ENCODE measurements at places on chromosomes 12 and 14. TPM values are rescaled to one million over a fixed set of nuclear protein-coding genes. Genes with fewer than 3 reads are reported as not detected.
A peak's percentile ranks its signal among the peaks of the same experiment; 100 is the strongest.

DNA sequence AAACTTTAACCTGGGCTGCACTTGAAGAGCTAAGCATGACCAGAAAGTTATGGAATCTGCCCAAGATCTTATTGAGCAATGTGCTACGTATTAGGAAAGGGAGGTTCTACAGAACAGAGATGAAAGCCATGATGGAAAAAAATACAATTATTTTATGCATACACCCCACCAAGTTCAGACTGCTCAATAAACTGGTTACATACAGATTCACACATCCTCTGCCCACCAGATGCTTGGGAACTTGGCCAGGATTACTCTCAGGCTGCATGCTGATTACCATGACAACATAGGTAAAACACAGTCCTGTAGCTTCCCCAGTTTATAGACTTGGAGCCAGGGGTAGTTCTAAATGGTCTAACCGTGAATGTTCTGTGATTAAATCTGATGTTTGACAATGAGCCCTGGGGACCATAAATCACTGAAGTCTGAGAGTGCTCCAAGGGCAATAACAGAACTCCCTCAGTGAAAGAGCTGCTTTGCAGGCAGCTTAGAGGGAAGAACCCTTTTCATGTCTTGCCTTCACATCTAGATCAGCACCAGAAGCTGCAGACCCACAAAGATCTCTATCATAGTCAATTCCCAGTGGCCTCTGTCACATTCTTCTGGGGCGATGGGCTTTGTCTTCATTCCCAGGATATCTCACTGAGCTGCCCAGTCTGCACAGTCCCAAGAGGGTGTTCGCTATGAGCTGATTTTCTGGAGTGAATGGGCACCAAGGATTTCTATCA is 232.2 kb downstream of the EMP1 start:
- no peak for DNase-seq

- DNase-seq: no peak
These were observed 106.2 kb downstream of the UNC79 start for GRCh38 chr14:93536945-93537344.

DNA sequence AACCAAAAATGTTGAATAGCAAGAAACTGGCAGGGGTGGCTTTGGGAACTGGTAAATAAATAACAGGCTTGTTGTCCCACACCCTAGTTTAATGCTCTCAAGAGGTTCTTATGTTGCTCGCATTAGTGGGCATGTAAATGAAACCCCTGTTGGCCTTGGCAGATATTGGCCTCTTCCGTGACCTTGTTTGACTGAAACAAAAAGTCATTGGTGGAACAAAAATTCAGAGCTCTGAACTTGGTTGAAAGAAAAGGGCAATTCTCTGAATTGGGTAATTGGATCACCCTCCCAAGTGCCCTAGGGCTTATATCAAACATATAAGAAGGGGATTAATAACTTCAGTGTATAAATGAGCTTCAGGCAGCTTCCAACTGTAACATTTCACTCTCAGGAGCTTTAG is 426.2 kb downstream of the ZFP36L1 start:
- DNase-seq: no peak

GRCh38 chr12:20370014-20370386 is 1.7 kb downstream of the PDE3A start:
- DNase-seq: no peak

DNA sequence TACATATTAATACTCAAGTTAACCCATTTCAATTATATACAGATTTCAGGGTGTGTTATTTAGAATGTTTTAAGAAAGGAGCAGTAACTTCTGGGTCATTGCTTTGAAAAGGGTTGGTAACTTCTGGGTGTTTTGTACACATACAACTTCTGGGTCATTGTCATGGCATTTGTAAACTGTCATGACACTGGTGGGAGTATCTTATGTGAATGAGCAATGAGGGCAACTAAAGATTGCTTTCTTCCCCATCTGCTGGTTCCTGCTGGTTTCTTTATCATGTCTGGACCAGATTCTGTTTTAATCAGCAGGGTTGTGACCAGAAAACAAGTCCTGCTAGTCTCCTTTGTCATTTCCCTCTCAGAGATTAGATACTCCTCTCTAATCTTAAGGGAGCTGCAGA is 713.3 kb downstream of the LRFN5 start:
- no peak for DNase-seq

DNA sequence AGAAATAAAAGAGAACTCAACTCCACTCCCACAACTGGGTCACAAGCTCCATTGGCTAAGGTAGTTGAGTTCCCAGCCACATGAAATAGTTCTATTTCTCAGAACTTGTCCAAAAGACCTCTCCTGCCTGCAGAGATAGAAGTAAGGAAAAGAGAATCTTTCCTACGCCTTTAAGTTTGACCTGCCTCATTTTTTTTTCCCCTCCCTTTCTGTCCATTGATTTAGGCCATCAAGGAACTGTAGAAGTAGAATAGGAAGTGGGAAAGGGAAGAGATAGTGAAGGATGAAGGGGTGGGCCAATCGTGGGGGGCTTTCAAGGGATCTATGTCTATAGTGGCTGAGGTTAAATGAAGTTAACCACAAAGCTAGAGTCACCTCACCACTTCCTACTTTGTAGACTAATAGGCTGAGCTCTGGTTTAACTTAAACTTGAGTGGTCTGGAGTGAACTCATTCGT is 13.9 kb upstream of the NUDT4 start:
- no peak for DNase-seq

The PLEKHH1 gene
- polyA plus RNA-seq: 77.1 TPM

DNA sequence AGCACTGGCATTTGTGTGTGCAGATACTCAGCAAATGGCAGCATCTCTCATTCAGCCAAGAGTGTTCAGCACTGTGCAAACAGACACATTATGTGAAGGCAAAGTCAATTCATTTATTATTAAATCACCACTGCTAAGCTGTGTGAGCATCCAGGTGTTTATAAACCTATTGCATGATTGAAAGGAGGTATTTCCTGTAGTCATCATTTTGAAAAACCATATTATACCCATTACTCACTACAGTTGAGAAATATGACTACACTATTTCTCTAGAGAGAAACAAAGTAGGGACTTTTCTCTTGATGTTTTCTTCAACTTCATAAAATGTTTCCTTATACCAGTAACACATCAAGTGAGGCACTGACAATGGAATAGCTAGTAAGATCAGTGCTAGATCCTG is 13.7 kb downstream of the SPX start:
- no peak for DNase-seq

GRCh38 chr14:22391908-22392565 is 197.0 kb downstream of the DAD1 start:
- DNase-seq: peak; percentile 30

DNA sequence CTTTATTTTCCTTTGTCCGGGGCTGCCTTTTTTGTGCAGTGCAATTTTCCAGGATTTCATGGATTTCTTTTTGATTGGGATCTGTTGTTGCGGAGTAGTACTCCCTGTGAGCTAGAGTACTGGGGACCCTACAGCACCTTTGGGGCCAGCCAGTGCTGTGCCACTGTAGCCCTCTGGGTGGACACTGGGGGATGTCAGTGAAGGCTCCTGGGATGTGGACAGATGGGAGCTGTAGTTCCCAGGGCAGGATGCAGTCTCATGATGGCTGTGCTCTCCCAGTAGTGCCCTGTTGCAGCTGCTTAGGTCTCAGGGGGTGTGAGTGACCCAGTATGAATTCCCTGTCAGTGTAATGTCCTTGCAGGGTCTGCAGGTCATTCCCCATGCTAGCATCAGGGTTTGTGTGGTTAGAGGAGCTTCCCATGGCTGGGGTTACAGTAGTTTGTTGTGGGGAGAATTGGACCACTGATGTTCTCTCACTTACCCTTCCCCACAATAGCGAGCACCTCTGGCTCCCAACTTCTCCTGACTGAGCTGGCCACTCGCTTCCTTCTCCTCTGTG is 72.2 kb downstream of the BRMS1L start:
- DNase-seq: no peak

The OAS1 gene
- 14.7 TPM for polyA plus RNA-seq

DNA sequence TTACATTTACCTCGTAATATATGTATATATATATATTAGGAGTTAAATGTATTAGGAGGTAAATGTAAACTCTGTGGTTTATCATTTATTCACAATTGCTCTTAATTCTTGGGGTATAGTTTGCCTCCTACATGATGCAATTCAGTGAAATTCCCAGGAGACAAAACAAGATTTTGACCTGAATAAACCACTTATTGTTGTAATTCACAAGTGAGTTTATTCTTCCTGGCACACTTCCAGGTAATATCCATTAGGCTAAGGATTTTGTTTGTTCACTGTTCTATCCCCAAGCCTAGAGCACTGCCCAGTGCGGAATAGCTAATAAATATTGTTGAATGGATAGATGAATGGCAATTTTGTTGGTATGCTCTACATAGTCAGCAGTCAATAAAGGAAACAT is 3.0 kb downstream of the SMIM10L1 start:
- DNase-seq: no peak

GRCh38 chr12:52906191-52906601 is 1.3 kb upstream of the KRT8 start:
- DNase-seq: no peak

- DNase-seq: no peak
These were observed 4.7 kb downstream of the SPRYD3 start for GRCh38 chr12:53074283-53074998.

The C12orf42 gene
- not detected for polyA plus RNA-seq

DNA sequence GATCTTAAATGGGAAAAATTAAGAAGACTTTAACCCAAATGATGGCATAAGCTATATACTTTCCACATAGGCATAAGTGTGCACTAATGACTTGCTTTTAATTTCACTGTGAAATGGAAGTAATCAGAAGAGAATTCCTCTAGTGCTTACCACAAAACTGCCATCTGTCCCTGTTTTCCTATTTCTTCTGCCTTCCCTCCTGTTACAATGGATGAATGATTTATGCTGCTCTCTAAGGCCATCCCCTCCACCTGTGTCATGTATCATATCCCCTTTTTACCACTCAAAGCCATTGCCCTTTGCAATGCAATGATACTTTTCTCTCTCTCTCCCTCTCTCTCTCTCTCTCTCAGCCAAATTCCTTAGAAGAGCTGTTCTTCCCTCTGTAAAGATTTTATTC is 109.1 kb downstream of the C12orf50 start:
- DNase-seq: no peak

The SOAT2 gene
- 1.9 TPM for polyA plus RNA-seq

The PRKD1 gene
- polyA plus RNA-seq: 25.8 TPM

DNA sequence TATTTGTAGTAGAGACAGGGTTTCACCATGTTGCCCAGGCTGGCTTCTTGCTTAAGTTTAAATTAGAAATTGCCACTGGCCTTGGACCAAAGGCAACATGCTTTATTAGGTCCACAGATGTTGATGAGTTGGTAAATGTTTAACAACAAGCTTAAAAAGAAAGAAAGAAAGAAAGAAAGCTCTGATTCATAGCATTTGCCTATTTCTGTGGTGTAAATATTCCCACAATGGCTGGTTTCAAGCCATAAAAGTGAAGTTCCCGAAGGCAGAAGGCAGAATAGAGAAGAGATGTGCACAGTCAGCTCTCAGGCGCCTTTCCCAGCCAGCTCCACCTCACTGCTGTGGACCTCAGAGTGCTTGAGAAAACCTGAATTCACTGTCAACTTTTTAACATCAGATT is 26.4 kb downstream of the KCNK13 start:
- no peak for DNase-seq

DNA sequence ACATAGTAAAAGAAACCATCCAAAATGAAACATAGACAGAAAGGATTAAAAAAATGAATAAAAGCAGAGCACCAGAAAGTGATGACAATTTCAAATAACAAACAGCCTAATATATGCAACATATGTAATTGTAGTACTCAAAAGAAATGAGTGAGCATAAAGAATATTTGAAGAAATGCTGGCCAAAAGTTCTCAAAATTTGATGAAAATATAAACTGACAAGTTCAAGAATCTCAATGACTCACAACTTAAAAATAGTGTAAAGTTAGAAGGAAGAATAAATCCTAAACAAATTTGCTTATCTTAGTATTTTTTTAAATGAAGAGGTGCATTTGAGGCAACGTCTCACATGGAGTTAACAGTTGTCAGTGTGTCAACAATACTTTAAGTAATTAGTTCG is 498.9 kb downstream of the SLC6A15 start:
- DNase-seq: no peak

GRCh38 chr14:77053046-77053841 is 24.7 kb upstream of the IRF2BPL start:
- DNase-seq: no peak

The NEUROD4 gene
- not detected for polyA plus RNA-seq

- DNase-seq: no peak
These were observed 91.7 kb downstream of the SINHCAF start for GRCh38 chr12:31234053-31234840.

The TESPA1 gene
- polyA plus RNA-seq: 0.24 TPM

DNA sequence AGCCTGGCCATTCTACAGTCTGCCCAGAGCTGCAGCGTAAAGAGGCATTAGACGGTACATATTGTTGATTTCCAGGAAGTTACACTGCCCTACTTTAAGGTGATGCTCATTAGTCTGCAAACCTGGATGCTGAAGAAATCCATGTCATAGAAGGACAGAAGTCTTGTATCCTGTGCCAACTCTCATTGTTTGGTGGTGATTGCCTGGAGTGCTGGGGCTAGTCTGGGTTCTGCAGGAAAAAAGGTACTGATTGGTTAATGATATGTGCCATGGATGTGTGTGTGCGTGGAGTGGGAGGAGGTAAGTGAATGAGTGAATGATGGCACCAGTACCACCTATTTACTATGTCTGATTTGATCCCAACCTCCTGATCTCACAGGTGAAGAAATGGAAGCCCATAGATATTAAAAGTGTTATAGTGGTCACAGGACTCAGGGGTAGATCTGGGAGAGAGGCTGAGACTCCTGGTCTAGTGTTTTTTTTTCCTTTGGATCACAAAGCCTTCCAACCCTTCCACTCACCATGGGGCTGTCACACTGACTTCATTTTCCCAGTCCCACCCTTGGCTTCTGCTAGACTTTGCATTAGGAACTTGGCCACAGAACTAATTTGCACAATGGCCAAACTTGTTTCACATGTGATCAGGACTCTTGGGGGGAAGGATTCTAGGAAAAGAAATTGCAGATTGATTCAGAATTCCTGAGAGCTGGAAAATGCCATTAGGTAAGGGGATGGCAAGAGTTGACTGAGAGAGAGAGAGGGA is 96.1 kb downstream of the TMX1 start:
- no peak for DNase-seq

The VRTN gene
- not detected for polyA plus RNA-seq

DNA sequence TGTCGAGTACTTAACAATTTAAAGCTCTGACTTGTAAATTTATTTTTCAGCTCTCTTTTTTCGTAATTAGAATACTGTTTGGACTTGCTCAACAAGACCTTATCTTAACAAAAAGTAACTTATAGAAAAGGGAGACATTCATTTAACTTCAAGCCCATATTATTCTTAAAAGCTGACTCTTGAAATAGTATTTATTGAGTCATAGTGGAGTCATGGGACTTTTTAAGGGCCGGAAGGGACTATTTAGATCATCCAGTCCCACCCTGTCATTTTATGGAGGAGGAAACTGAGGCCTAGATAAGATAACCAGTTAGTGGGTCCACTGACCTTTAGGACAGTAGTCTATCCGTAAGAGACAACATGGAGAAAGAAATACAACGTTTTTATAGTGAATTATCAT is 1.5 kb downstream of the RAP1B start:
- DNase-seq: no peak

DNA sequence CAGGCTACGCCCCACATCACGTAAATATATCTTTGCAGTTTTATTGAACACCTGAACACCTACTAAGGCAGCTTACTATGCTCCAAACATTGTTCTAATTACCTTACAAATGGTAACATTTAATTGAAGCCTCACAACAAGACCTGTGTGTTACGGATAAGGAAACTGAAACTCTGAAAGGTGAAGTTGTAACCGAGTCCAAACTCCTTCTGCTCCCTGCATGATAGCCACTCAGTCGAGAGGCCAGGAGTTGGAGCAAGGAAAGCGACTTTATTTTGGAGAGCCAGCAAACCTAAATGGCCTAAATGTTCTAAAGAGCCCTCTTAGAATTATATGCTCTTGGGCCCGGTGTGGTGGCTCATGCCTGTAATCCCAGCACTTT is 12.6 kb upstream of the TRPV4 start:
- DNase-seq: no peak

The PIP4K2C gene
- 38.0 TPM for polyA plus RNA-seq

Measured in left renal cortex interstitium (tissue), 4 donors.